Stimulated activated naive CD8-positive, alpha-beta T cell treated with anti-CD3 and anti-CD28 coated beads, Interleukin-15, Interleukin-2, amounts not matched to agents 100 U/mL and 50 U/mL, for 24 hours (primary cell): ENCODE measurements at places on chromosomes 7 and 10.
A peak's percentile ranks its signal among the peaks of the same experiment; 100 is the strongest.

DNA sequence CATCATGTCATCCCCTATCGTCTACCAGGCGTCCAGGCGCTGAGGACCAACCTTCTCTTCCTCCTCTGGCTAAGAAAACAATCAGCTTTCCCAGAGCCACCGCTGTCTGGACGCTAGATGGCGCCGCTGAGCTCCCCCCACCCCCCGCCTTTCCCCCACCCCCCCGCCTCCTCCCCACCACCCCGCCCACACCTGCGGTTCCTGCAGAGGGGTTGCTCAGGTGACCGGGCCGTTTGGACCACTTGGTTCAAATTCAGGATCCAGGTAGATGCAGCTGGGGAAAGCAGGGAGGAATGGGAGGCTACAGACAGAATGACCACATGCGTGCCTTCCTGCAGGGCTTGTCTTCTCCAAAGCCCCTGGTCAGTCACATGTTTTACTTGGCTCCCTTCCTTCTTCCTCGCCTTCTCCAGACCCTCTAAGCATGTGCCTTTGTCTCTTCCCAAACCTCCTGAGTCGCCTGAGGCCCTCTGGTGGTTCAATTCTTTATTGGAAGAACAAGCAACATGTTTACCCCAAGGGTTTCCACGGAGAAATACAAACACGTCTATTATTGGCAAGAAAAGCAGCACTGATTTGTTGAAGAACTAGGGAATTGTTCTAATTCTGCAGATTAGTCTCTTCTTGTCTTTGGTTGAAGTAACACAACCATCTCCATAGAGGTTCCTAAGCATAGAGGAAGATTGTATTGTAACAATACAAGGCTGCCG is 24.7 kb downstream of the AOC1 start:
- peak; percentile 57 for DNase-seq

GRCh38 chr10:129131457-129132132 is 335.4 kb upstream of the MGMT start:
- DNase-seq, result no peak

DNA sequence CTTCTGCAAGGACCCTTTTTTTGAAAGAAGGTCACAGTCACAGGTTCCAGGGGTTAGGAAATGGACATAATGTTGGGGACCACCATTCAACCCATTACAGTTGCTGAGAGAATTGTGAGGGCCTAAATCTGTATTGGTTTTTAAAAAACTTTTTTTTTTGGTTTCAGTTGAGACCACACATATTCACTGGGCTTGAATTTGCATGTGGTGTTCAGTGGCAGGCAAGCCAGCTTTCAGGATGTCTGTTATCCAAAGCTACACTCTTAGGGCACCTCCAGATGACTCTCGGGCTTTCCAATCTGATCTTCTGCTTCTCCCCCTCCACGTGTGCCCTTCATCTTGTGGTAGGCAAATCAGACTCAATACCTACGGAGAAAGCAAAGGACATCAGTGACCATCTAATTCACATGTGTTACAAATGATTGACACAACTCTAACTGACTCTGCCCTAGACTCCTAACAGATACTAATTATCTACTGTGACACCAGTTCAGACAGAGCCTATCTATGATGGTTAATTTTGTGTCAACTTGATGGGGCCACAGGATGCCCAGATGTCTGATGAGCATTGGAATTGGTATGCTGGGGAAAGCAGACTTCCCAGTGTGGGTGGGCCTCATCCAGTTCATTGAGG is 93.3 kb upstream of the ELMO1 start:
- no peak for DNase-seq

- no peak for DNase-seq
These were observed 150.4 kb downstream of the TAX1BP1 start for GRCh38 chr7:27890205-27890849.

GRCh38 chr10:89921403-89921802 is 220.0 kb downstream of the KIF20B start:
- DNase-seq, result no peak

DNA sequence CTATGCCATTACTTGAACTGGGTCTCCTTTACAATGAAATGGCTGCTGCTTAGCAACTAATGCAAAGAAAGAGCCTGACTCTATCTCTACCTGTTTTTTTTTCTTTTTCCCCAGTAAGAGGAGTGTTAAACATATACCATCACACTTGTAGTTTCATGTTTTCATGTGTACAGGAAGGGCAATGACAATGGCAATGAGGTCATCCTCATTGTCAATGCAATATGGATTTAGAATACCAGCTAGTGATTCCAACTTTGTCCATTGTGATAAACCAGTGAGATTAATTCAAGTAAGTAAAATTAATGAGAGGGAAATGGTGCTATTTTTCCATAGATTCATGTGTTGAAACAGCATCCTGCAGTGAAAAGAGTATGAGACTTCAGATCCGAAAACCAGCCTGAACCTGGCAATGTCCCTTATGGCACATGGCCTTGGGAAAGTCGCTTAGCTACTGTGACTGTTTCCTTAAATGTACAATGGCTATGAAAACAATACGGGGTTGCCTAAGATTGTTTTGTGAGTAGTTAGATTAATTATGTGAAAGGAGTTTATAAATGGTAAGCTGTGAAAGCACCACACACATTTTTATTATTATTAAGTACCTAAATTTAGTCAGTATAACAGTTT is 11.2 kb downstream of the DGKI start:
- DNase-seq, result no peak

GRCh38 chr7:38025815-38026214 is 105.4 kb downstream of the EPDR1 start:
- no peak for DNase-seq

GRCh38 chr10:6124666-6125065 is 35.8 kb downstream of the RBM17 start:
- no peak for DNase-seq

DNA sequence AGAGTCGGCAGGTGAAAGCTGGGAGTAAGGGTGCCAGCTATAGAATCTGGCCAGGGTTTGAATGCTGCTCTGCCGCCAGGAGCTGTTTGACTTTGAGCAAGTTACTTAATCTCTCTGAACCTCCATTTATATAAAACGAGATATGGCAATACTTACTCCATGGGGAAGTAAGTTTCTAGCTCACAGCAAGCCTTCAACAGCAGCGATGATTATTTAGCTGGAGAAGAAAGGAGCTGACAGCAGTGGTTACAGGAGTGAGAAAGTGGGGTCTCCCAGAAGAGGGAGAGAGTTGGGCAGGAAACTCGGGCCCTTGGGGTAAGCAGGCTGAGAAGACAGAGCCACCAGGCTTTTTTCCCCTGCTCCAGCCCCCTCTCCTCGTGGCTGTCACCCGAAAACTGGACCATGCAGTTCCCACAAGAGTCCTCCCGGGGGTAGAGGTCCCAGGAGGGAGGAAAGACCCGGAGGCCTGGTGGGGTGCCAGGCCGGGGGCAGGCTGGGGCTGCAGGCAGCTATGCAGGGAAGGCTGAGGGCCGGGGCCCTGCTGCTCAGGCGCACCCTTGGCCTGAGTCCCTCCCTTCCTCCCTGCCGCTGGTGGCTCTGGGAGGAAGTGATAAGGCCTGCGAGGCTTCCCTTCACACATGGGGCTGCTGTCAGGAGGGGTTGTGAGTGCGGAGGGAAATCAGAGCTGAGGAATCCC is 3.5 kb downstream of the NOS3 start:
- DNase-seq, result no peak

- no peak for DNase-seq
These were observed 26.8 kb downstream of the GOLGA7B start for GRCh38 chr10:97876402-97876801.

DNA sequence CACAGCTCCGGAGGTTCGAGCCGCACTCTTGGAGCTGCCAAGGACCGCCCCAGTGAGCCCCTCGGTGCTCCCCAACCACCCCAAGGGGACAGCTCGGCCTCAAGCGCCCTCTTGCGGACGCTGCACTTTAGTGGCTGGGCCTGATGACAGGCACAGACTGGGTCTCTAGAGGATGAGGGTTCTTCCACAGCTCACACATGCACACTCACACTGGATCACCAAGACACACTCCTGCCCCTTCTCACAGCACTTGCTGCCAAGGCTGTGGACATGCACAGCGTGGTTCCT is 2.1 kb downstream of the RET start:
- DNase-seq, result peak; percentile 44

GRCh38 chr7:81487516-81487915 is 282.3 kb downstream of the HGF start:
- DNase-seq, result no peak

DNA sequence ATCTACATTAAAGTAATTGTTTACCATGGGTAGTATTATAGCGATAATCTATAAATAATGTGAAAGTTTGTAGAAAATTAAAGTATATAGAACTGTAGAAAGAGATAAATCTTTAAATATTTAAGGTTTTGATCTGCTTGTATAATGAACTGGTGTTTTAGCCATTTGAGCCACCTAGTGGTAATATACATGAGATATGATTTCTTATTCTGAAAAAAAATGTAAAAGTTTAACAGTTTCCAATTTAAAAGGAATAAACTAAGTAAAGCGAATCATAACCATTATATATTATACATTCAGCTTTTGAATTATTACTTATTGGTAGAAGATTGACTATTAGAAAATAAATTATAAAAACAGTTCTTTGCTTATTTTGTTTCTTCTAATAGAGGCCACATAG is 91.2 kb downstream of the OTUD1 start:
- no peak for DNase-seq

- DNase-seq, result no peak
These were observed 68.2 kb downstream of the CUX1 start for GRCh38 chr7:101885597-101885955.

DNA sequence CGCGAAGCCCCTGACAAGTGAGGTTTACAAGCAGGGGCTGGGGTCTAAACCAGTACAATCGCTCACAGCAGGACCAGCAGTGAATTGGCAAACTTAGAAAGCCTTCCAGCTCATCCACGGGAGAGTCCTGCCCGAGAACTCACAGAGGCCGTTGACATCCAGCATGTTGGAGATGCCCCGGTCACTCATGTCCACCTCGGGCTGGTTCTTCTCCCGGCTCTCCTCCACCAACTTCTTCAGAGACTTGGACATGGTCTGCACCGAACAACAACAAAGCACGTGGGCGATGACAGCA is 447 bp downstream of the RSU1 start:
- no peak for DNase-seq

DNA sequence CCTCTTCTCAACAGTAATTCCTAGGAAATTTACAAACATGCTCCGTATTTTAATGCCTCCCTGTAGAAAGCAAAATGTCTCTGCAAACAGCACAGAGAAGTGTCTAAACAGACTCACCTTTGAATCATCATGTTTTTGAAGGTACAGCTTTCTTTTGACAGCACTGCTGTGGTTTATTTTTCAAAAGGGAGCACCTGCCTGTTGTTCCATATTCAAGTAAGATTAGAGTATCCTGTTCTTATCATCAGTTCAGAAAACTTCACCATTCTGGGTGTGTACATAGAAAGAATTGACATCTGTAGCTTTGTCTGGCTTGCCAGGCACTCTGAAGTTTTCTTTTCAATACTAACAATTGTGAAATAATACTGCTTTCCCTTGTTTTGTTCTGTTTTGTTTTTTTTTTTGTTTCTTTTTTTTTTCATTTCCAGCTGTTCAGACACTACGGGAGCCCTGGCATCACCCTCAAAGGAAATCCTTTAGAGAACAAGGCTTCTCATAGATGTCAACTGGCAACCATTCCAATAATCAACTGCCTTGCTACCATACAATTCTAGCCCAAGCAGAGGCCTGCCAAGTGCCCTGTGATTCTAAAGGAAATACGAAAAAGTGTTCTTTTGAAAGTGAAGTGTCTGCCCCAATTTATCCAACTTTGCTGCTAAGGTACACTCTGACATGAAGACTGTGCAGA is 275.9 kb downstream of the PRPF18 start:
- no peak for DNase-seq

DNA sequence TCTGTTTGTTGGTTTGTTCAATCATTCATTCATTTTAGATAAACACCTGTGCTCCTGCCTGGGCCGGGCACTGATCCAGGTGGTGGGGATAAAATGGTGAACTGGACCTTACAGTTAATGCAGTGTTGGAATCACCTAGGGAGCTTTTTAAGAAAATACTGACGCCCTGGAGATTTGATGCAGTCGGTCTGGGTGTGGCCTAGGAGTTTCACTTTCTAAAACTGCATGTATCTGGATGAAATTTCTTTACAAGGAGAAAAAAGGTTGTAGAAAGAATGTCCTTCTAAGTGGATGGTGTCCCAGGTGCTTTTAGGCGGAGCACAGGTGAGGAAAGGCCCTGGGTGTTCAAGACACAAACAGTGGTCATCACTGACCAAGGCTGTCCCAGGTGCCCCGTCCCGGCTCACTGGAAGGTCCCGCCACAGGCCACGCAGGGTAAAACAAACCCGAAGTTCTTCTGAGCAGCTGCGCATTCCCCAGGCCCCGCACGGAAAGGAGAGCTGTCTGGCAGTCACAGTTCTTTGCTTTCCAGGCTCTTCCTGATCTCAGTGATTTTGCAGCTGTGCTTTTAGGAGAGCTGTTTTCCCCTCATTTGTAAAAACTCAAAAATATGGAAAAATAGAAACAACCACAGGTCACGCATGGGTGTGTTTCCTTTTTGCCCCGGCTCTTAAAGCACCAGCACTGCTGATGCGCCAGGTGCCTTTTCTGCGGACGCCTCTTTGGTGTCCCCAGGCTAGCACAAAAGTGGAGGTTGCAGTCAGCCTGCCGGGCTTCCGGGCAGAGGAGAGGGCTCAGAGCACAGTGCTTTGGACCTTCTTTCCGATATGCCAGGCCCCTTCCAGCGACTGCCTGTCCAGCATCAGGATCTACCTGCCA is 161.9 kb downstream of the GRK5 start:
- no peak for DNase-seq

DNA sequence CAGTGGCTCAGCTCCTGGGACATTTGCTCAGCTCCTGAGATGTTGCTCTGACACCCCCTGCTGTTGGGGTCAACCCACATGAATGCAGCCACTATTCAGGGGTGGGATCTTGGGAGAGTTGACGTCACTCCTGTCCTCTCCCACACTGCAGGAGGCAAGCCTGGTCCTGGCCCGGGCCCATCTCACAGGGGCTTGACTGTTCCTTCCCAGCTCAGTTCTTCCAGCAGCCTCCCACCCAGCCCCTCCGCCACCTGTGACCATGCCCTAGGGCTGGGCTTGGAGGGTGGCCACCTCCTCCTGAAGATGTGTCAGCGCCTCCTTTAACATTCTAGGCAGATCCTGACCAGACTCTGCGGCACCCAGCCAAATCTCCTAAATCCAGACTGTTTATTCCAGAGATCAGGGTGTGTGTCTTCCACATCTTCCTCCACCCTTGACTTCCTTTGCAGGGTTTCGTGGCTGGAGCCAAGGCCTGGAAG is 19.1 kb upstream of the OPALIN start:
- no peak for DNase-seq

DNA sequence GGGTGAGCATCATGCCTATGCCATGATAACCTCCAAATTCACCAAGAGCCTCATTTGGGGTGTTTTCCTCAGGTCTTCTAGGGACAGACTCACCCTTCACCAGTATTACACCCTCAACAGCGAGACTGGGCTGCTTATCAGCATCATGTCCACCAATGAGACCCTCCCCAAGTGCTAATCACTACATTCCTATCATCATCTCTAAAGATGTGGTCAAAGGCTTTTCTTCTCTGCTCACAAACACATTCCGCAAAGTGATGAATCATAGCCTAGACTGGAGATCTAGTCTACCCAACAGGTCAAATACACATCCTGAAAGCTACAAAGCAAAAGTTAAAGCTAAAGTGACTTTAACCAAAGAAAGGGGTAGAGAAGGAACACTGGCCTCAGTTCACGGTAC is 75.3 kb upstream of the C7orf33 start:
- no peak for DNase-seq

GRCh38 chr10:85922356-85923129 is 444.1 kb downstream of the GRID1 start:
- no peak for DNase-seq
